ENCODE measurements at places on chromosomes 3 and 15. TPM values are rescaled to one million over a fixed set of nuclear protein-coding genes. Genes with fewer than 3 reads are reported as not detected.

DNA sequence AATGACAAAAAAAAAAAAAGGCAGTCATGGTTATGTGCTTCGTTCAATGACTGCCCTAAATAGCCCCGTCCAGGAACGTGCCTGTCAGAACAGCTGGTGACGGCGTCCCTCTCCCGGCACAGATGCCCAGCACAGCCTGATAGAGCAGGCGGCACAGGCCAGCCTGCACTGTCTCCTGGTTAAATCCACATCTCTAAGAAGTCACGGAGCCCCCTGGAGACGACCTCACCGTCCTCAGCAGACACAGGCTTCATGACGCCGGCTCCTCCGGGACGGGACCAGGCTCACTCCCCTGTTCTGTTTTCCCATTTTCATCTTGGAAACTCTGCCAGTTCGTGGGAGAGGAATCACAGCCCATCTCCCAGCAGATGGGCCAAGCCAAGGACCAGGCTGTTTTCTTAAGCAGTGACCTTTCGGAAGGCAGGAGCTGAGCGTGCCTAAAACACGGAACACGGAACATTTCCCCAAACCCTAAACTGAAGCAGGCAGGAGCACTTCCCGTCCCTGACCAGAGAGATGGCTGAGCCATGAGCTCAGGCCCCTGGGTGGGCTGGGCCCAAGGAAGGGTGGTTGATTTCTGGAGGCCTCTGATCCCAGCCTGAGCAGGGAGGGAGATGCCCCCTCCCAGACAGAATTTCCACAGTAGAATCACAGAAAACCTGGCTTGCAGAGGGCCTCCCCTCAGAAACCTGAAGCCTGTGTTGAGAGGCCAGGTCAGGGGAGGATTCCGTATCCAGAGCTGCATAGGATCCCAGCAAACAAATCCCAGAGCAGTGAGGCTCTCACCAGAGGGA lies 35.9 kb downstream of the ADCY5 start:
- no peak for DNase-seq

HHLA2 gene
- not detected for total RNA-seq

SCN11A gene
- total RNA-seq, result not detected

DNA sequence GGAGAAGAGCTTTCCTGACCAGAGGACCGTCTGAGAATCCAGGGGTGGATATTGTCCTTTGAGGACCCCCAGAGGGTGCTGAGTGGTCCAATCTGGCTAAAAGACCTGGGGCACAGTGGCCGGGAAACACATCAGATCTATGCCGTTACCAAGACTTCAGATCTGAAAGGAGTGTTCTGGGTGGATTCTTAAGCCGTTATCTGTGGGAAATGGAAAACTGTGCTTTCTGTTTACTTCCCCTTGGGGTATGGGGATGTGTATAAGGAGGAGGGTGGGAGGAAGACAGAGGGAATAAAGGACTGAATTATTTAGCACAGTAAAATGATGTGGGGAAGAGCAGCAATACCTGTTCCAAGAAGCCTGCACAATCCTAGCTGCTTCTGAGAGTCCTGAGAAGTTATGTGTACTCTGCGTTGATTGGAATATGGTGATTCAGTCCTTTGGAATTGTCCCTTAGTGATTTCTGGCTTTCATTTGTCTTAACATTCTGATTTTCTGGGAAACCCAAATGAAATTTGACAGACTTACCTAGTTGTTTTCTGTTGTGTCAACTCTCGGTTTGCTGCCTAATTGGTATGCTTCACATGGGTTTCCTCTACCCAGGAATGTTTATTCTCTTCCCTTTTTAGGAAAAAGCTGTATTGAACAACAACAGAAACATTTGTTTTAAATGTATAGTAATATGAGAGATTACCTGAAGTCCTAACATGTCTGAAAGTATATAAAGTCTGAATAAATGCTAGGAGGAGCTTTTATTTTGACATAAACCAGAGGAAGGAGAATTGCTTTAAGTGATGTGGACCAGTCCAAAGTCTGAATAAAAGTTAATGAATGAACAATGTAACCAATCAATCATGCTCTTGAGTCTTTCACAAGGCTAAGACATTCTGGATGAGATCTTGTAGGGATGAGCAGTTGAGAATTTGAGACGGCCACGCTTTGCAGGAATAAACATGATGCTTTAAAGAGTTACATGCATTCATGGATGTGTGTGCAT lies 427.1 kb upstream of the C2CD4B start:
- peak; percentile 23 for DNase-seq

- DNase-seq, result no peak
These were observed 32.7 kb downstream of the LRRC3B start for GRCh38 chr3:26655231-26655630.

DNA sequence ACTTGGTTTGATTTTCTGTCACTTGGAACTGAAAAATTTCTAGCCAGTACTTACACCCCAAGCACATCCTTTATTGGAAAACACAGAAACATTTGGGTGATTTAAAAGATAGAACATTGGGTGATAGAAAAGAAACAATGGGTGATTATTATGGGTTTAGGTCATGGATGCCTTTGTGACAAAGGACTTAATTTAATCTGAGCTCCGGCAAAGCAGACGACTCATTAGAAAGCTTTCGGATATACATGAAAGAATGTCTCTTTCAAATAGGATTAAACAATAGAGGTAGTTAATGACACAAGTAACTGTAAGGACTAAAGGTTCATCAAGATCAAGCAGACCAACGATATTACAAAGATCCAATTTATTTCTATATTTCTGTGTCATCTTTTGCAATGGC lies 37.3 kb upstream of the CNTN4 start:
- no peak for DNase-seq

GRCh38 chr3:42493126-42493797 lies 9.2 kb upstream of the VIPR1 start:
- DNase-seq, result no peak

WDR93 gene
- total RNA-seq, result not detected

- DNase-seq, result no peak
These were observed 32.1 kb downstream of the DNASE1L3 start for GRCh38 chr3:58178528-58179234.

GRCh38 chr15:101242999-101243336 lies 8.9 kb downstream of the CHSY1 start:
- DNase-seq, result no peak

ADGRG7 gene
- not detected for total RNA-seq

GRCh38 chr15:93235926-93236780 lies 147.1 kb upstream of the RGMA start:
- DNase-seq, result no peak

DNA sequence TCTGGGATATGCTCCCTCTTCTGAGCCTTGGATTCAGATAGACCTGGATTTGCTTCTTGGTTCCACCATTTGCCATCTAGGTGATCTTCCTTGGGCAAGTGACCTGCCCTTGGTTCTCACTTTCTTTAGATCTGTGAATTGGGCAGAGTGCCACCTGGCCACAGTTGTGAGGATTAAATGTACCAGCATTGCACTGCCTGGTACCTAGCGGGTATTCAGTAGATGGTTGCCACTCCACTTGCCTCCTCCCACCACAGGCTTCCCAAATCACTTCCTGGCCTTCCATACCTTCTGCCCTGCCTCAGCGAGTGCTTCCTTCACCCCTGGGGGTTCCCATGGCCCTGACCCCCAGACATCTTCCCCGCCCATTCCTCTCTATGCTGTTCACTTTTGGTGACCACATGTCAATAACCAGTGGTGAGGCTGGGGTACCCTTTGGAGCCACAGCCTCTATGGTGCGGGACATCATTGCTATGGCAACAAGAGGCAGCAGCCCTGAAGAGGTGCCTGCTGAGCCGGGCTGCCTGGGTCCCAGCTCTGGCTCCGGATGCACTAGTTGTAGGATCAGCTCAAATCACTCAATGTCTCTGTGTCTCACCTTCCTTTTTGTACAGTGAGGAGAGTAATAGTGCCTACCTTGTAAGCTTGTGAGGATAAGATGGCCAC lies 40.5 kb downstream of the CMTM7 start:
- DNase-seq, result no peak

DNA sequence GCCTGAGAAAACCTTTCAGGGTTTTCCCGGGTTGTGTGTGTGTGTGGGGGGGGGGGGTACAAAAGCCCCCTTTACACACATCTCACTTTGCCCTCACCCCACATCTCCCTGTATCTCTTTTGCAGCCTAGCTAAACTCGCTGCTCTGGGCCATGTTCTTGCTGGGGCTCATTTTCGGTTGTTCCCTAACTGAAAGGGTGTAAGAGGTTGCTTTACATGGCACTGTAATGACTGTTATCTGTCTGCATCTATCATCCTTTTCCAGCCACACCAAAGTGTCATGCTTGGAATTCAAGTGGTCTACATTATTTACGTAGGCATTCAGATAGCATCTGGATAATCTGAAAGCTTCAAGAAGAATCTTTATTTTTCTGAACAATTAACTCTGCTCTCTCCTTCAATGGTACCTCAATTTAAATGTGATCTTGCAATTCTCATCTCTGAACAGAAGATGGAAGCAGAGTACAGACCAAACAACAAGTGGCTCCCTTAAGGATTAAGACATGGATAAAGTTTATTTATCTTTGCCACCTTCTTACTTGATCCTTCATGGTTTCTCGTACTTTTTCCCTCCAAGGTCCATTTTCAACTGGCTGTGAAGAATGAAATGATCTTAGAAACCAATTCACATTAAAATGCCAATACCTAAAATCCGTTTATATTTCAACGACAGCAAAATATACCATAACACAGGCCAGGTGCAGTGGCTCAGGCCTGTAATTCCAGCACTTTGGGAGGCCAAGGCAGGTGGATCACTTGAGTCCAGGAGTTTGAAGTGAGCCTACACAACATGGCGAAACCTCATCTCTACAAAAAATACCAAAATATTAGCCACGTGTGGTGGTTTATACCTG lies 34.9 kb downstream of the DCLK3 start:
- DNase-seq, result peak; percentile 69

DNA sequence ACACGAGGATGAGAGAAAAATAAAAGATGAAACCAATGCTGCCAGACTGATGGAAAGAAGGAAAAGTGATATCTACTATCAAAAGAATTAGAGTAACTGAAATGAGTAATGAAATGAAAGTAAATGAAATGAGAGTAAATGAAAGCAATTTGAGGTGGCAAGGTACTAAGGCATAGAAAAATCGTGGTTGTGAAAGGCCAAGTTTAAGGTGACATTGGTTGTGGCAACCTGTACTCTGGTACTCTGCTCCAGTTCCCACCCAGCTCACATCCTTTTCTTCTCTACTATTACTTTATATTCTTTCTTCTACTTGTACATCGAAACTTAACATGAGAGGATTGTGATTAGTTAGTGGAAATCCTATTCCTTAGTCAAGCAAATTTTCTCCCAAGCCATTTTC lies 10.1 kb downstream of the RFX7 start:
- no peak for DNase-seq

DNA sequence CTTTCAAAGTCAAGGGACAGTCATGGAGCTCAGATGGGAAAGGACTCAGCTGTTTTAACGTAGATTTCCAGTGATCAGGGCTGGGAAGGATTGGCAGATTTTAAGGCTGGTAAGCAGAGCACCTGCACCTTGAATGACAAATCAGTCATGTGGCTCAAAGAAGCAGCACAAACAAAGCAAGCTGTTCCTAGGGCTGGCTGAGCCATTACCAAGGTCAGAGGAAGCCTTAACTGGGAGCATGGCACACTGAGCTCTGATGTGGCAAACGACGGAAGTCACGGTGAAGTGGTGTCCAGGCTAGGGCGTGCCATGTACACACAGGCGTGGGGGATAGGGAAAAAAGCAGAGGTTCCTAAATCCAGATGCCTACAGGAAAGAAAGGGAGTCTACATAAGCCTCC lies 84.6 kb upstream of the PFN2 start:
- DNase-seq, result no peak

DNA sequence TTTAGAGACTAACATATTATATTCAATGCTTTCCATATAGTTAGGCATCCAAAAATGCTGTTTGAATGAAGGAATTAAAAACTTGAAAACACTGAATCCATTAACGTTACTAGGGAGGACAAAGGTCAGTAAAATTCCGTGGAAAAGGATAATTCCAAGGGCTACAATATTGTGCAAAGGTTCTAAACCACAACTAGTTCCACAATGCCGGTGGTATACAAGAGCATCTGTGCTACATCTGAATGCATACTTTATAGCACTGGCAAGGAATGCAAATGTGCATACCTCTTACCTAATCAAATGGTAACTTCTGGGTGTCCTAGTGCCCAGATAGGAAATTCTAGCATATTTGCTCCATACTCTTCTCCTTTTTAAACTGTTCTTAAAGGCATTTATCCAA lies 2.2 kb downstream of the ICE2 start:
- peak; percentile 16 for DNase-seq
